ENCODE measurements at places on chromosomes 4 and X. TPM values are rescaled to one million over a fixed set of nuclear protein-coding genes. Genes with fewer than 3 reads are reported as not detected.

CBLL2 gene
- not detected for total RNA-seq

SUPT20HL2 gene
- total RNA-seq: not detected

- H3K27ac ChIP-seq: no peak overlapping the region
- no peaks in the 10 kb centered on the region for H3K4me1 ChIP-seq
- H3K36me3 ChIP-seq: no peaks in the 10 kb centered on the region
- DNase-seq: no peak
- no peak overlapping the region for H3K4me3 ChIP-seq
- no peaks in the 10 kb centered on the region for H3K27me3 ChIP-seq
These were observed 51.0 kb downstream of the SPIN2B start for GRCh38 chrX:57070185-57070984.

- no peak overlapping the region for H3K4me3 ChIP-seq
- no peaks in the 10 kb centered on the region for H3K27me3 ChIP-seq
- H3K4me1 ChIP-seq: peaks cover 8% of the 10 kb centered on the region
- no peaks in the 10 kb centered on the region for H3K36me3 ChIP-seq
- DNase-seq: no peak
- no peak overlapping the region for H3K27ac ChIP-seq
These were observed 7.4 kb downstream of the CTBP1 start for GRCh38 chr4:1241466-1241935.

DNA sequence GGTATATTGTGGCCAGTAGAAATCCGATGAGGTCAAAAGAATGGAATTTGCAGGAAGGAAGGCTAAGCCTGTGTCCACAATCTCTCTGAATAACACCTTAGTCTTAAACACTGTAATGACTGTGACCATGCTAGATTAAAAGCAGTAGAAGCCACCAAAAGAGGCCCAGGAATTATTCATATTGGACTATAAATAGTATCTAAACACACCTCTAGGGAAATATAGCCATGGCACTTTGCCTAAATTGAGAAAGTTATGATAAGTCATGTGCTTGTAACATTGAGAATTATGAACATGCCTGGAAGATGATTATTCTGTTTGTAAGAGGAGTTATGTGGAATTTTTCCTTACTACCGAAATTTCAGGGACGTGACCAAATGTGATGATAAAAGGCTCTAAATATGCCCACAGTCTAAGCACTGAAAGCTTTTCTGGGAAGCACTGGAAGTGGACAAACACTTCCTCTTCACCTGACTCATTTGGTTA is 298.5 kb downstream of the KCTD8 start:
- no peak for DNase-seq
- no peaks in the 10 kb centered on the region for H3K27me3 ChIP-seq
- no peaks in the 10 kb centered on the region for H3K36me3 ChIP-seq
- no peak overlapping the region for H3K4me3 ChIP-seq
- no peaks in the 10 kb centered on the region for H3K4me1 ChIP-seq
- no peak overlapping the region for H3K27ac ChIP-seq

- peaks cover 4% of the 10 kb centered on the region for H3K4me1 ChIP-seq
- no peak overlapping the region for H3K27ac ChIP-seq
- H3K4me3 ChIP-seq: no peak overlapping the region
- no peak for DNase-seq
These were observed 7.7 kb downstream of the GAK start for GRCh38 chr4:924107-925096.

- no peaks in the 10 kb centered on the region for H3K4me1 ChIP-seq
- no peak overlapping the region for H3K27ac ChIP-seq
- no peak overlapping the region for H3K4me3 ChIP-seq
- no peaks in the 10 kb centered on the region for H3K27me3 ChIP-seq
- H3K36me3 ChIP-seq: no peaks in the 10 kb centered on the region
These were observed 124.5 kb upstream of the NOCT start for GRCh38 chr4:138890891-138891570.

Measured in PC-9 (cell line).